ENCODE measurements at places on chromosomes 7 and 10.

DNA sequence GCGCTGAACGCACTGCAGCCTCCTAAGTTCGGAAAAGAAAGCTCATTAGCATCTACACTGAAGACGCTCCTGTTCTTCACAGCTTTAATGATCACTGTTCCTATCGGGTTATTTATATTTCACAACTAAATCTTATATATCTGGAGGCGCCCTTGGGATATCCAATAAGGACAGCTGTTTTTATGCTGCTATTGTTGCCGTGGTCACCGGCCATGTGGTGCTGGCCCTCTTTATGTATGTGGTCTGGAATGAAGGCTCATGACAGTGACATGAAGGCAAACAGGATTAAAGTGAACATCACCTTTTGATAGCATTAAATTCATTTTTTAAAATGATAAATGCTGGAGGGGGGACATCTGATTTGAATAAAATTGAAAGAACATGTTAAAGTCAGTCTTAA lies 8.8 kb downstream of the BLVRA start:
- DNase-seq = no peak

DNA sequence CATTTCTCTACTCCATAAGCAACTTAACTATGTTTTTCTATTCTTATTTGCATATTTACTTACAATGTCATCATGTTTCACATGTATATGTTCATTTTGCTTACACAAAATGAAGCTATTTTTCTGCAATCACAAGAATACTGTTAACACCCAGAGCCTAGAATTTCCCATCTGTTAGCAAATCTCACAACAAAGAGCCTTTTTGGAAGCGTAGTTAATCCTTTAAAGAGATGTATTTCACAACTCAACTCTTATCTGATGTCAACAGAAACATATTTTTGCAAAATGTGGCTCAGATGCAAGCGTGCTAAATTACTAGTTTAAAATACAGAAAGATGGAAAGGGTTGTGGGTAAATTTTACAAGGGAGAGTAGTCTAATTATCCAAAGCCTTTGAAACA lies 110.6 kb upstream of the COL1A2 start:
- DNase-seq = no peak

DNA sequence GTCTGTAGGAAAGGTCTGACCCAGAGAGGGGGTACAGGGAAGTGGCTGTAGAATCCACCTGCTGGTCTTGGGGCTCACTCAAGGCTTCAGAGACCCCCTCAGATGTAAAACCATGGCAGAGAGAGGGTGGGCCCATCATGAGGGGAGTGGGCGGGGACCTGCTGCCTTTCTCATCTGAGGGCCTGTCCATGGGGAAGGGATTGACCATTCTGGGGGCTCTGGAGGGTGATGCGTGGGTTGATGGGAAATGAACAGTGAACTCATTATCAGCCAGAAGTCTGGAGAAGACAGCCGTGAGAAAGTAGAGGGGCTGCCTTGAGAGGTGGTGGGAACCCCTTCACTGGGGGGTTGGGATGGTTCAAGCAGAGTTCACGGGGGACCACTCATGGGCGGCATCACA lies 66.8 kb downstream of the MINDY4 start:
- DNase-seq = no peak

GRCh38 chr7:91852263-91852741 lies 28.2 kb downstream of the MTERF1 start:
- no peak for DNase-seq

- DNase-seq = no peak
Observed at GRCh38 chr10:119806334-119807130, 66.1 kb downstream of the MCMBP start.

GRCh38 chr10:57008189-57008588 lies 647.1 kb upstream of the ZWINT start:
- no peak for DNase-seq

DNA sequence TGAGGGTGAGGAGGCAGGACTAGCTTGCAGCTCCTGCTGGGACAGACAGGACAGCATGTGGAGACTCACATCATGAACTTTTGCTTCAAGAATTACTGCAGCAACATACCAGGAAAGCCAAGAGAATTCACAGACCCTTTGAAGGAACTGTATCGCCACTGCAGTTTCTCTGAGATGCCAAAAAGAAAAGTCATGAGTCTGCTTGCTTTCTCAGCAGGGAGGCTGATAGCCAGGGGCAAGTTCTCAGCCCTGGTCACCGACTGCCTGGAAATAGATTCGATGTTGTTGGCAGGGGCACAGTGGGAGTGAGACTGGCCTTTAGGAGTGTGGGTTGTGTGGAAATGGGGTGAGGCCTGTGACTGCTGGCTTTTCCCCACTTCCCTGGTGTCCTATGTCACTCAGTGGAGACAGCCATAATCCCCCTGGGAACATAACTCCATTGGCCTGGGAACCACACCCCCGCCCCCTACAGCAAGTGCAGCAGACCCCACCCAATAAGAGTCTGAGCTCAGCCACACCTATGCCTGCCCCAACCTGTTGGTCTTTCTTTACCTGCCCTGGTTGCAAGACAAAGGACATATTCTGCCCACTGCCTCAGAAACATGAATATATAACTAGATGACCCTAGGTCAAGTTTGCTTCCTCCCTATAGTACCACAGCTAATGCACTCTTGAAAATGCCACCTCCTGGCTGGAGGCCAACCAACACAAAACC lies 1.6 kb upstream of the SAMD9 start:
- DNase-seq = no peak

GRCh38 chr7:106462365-106462859 lies 177.6 kb upstream of the NAMPT start:
- peak; percentile 11 for DNase-seq

DNA sequence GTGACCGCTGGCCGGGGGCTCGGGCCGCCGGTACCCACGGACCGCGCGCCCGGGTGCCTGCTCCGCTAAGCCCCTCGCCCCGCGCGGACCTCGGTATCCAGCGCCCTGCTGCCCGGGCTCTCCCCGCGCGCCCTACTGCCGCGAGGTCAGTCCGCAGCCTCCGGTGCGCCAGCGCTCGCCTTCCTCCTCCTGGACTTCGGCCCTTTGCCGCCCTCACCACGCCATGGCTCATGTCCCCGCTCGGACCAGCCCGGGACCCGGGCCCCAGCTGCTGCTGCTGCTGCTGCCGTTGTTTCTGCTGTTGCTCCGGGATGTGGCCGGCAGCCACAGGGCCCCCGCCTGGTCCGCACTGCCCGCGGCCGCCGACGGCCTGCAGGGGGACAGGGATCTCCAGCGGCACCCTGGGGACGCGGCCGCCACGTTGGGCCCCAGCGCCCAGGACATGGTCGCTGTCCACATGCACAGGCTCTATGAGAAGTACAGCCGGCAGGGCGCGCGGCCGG lies 483 bp downstream of the GDF10 start:
- DNase-seq = no peak

- DNase-seq = no peak
Observed at GRCh38 chr10:60209874-60210570, 179.7 kb downstream of the ANK3 start.

DNA sequence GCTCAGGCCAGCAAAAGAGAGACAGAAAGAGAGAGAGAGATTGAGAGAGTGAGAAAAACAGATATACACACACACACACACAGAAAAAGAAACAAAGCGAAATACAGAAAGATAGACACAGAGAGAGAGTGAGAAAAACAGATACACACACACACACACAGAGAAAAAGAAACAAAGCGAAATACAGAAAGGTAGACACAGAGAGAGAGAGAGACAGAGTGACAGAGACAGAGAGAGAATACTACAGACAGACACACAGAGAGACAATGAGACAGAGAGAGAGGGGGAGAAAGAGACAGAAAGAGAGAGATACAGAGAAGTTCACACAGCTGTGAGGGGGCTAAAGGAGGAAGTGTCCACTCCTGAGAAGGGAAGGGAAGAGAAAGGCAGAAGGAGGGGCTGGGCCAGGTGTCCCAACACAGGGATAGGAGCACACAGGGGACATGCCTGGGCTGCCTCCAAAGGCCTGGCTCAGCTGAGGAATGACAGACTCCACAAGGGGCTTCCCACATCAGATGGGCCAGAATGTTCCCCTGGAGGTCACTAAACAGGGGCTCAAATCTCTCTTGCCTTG lies 4.3 kb downstream of the GCK start:
- no peak for DNase-seq

- no peak for DNase-seq
Observed at GRCh38 chr7:139562961-139563565, 39.6 kb downstream of the CLEC2L start.

DNA sequence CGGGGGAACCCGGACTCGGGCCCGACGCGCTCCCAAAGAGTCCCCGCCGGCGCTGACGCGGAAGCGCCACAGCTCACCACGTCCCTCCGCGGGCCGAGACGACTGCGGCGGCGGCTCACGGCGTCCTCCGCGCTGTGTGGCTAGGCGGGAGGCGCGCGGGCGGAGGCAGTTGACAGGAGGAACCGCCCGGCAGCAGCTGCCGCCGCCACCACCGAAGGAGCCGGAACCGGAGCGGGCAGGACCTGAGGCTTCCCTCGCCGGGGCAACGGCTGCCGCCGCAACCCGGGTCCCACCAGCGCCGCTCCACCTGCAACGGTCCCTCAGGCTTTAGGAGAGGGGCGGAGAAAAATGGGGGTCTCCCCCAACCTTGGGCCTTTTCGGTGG lies 334 bp downstream of the ZNF800 start:
- peak; percentile 39 for DNase-seq

DNA sequence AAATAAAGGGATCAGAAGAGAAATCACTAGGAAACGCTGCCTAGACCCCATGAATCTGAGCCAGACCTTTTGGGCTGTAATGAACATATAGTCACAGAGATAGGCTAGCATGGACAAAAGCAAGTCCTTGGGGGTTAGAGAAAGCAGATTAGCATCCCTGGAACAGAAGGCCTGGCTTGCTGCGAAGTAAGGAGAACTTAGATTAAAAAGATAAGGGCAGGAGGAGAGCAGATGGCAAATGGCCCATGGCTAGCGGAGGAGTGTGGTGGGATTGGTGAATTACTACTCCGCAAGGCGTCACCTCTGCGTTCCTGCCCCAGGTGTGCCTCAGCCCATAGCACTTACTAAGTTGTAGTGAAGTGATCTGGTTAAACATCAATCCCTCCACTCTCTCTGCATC lies 92.3 kb upstream of the ZNF438 start:
- no peak for DNase-seq

DNA sequence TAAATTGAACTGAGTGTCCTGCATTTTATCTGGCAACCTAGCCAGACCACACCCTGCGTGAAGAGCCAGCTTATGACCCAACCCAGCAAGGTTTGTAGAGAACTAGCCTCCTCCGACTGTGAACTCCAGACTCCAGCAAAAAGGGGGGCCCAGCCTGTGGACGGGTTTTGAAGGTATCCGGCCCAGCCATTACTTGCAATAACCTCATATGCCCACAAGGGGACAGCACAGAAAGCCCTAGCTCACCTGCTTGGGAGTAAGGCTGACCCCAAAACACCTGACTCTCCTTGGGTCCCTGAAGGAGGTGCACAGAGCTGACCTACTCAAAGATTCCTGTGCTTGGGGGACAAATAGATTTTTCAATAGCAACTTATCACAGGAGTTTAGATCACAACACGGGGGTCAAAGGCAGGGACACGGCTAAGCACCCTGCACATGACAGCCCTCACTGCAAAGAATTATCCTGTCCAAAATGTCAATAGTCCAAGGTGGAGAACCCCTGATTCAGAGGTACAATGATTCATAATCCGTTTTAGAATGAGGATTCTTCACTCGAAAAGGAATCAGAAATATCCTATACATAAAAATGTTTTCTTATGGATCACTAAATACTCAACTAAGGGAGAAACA lies 4.6 kb downstream of the TRPV6 start:
- DNase-seq = no peak

- no peak for DNase-seq
Observed at GRCh38 chr7:25314731-25315267, 86.5 kb upstream of the NPVF start.

- DNase-seq = no peak
Observed at GRCh38 chr10:51892965-51893658, 193.7 kb upstream of the CSTF2T start.

- DNase-seq = no peak
Observed at GRCh38 chr7:21330462-21331178, 97.3 kb upstream of the SP4 start.

GRCh38 chr10:481628-482027 lies 207.8 kb downstream of the DIP2C start:
- no peak for DNase-seq

GRCh38 chr10:104252368-104252767 lies 2.3 kb upstream of the GSTO1 start:
- DNase-seq = no peak

DNA sequence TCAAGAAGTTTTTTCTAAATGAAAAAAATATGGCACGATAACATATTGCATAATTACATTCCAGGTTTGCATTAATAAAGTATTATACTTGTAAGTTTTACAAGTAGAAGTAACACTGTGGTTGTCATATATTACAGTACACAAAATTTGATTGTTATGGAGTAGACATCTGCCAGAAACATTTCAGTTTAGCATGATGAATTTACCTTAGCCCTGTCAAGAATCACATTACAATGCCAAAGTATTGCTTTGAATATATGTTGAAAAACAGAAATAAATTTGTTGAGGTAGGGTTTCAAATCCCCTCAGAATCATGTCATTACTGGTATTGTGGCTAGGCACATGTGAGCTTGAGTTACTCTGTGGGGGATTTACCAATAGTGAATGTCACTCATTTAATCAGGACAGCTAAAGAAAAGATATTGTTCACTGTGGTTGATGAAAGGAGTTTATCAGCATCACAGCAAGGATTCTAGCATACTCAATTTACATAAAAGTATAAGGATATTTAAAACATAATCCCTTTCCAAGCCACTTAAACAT lies 112.1 kb downstream of the MDFIC start:
- DNase-seq = no peak

DNA sequence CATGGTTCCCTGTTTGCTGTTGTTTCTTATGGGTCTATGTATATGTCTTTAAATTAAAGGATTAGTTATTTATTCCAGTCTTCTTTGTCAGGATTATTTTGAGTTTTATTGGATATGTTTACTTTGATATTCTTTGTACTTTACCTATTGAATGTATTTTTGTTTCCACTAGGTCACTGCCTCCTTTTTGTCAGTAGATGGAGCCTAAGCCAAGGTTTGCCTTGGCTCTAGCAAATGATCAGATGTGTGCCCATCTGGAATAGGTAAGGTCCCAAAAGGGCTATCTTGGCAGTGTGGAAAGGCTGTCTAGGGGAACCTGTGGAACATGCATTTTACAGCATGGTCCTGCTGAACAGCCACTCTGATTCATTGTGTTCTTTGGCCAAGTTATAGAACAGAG lies 337.3 kb upstream of the GHITM start:
- DNase-seq = no peak

- DNase-seq = no peak
Observed at GRCh38 chr7:16098585-16099179, 322.7 kb downstream of the CRPPA start.

- no peak for DNase-seq
Observed at GRCh38 chr10:129442866-129443265, 24.2 kb upstream of the MGMT start.

GRCh38 chr7:133481676-133482075 lies 228.8 kb downstream of the EXOC4 start:
- no peak for DNase-seq

GRCh38 chr7:98553666-98554065 lies 63.4 kb upstream of the NPTX2 start:
- DNase-seq = no peak

- DNase-seq = no peak
Observed at GRCh38 chr7:123366626-123367025, 166.9 kb upstream of the SLC13A1 start.

GRCh38 chr10:36629476-36629875 lies 495.9 kb upstream of the ANKRD30A start:
- DNase-seq = no peak
